Esophagus mucosa (tissue), 1 donor: ENCODE measurements at places on chromosomes 16 and 17. TPM values are rescaled to one million over a fixed set of nuclear protein-coding genes. Genes with fewer than 3 reads are reported as not detected.

SCNN1B gene
- total RNA-seq = 68.1 TPM

SLC4A1 gene
- total RNA-seq = not detected

PDE6G gene
- not detected for total RNA-seq

ZNF385C gene
- 0.44 TPM for total RNA-seq

DNA sequence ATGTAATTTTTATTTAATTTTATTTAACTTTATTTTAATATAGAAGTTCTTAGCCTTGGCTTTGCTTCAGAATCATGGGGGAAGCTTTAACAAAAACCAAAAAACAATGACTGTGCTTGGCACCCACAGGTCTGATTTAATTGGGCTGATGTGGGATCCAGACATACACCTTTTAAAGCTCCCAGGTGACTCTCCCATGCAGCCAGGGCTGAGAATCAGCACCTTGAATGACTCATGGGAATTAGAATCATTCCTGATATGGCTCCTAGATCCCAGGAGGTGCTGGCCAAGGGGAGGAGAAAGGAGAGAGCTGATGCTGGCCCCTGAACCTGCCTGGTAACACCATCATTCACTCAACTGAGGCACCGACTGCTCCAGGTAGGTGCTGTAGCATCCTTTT is 240.7 kb downstream of the PARN start:
- ATAC-seq = peak; percentile 39

- peak; percentile 33 for ATAC-seq
These were observed 6.3 kb downstream of the CCDC102A start for GRCh38 chr16:57530104-57530521.

GRCh38 chr16:65222536-65222935 is 100.7 kb upstream of the CDH11 start:
- no peak for ATAC-seq

DNA sequence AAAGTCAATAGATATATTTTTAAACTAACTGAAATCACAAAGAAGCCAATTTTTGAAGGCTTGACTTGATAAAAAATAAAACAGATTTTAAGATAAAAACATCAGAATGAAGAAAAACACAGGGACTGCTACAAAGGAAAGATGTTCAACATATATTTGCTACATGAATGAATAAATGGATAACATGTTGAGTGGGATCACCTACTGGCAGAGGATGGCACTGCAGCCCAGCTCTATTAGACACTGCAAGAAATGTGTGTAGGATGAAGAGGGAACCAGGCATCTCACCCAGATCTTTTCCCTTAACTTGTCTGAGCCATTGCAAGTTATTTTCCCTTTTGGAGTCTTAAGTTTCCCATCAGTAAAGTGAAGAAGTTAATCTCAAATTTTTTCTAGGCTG is 4.2 kb downstream of the AIPL1 start:
- no peak for ATAC-seq

- ATAC-seq = no peak
These were observed 55.0 kb downstream of the MEAK7 start for GRCh38 chr16:84449156-84450140.

GRCh38 chr17:3049705-3050295 is 13.6 kb downstream of the OR1D5 start:
- no peak for ATAC-seq

DNA sequence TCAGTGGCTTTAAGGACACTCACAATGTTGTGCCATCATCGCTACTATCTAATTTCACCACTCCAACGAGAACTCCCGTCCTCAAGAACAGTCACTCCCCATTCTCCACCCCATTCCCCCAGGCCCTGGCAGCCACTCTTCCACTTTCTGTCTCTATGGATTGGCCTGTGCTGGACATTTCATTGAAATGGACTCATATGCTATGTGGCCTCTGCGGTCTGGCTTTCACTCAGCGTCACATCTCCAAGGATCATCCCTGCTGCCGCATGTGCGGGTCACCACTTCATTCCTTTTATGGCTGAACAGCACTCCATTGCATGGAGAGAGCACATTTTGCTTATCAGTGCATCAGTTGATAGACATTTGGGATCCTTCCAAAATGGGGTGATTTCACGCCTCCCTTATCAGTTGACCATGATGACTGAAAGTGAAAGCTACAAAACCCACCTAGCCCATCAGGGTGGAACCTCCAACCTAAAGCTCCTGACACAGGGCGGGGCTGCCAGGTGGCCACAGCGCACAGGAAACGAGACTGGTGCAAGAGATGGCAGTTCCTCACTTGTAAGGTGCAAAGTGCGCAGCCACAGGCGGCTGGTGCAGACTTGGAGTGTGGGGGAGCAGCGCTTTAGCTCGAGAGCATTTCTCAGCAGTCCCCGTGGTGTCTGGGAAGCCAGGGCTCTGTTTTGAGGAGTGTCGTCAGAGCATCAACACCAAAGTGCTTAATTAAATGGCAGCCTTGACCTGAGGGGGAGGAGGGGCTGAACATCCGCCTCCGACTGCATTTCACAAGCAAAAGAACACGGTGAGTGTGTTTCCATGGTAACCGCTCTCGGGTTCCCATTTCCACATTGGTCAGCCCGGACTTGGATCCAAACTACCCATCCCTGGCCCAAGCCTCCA is 23.8 kb downstream of the COTL1 start:
- ATAC-seq = peak; percentile 68

GRCh38 chr17:332558-333322 is 19.9 kb downstream of the RPH3AL start:
- peak; percentile 50 for ATAC-seq

- no peak for ATAC-seq
These were observed 463.1 kb downstream of the MAF start for GRCh38 chr16:79137426-79137939.

DNA sequence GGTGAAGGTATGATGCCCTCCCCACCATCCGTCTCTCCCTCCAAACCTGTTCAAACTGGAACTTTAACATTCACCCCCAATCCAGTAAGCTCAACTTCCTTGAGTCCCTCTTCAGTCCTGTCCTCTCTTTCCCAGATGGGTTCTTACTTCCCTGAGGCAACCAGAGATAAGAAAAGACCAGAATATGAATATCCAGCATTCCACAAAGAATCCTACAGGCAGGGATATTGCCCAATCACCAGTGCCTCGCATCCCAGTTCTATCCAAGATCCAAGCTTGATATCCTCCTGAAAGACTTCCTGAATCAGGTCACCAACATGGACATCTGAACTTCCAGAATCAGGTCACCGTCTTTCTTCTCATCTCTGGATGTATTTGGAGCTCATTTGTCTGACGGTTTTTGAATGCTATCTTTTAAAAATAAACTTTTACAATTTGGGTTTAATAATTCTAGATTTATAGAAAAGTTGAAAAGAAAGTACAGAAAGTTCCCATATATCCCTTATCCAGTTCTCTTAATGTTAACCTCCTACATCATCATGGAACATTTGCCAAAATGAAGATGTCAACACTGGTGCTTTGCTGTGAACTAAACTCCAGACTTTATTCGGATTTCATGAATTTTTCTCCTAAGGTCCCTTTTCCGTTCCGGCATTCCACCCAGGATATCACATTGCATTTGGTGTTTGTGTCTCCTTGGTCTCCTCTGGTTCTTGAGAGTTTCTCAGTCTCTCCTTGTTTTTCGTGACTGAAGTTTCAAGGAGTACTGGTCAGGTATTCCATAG is 13.7 kb upstream of the COL1A1 start:
- ATAC-seq = no peak

GRCh38 chr16:10616756-10617640 is 36.6 kb upstream of the EMP2 start:
- ATAC-seq = peak; percentile 76

GRCh38 chr16:3073448-3073847 is 8.0 kb downstream of the IL32 start:
- ATAC-seq = no peak

DNA sequence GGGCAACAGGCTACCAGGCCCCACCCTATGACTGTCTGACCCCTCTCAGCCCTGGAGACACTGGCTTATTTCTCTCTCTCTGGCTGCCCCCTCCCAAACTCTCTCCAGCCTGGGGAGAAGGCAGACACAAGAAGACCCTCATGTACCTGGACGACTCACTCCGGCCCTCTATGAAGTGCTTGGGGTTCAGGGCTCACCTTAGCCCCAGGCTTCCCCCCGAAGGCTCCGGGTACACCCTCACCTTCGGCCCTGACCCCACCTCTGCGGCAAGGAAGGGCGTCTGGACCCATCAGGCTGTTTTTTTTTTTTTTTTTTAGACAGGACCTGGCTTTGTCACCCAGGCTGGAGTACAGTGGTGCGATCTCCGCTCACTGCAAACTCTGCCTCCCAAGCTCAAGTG is 906 bp upstream of the CARMIL2 start:
- ATAC-seq = no peak

DNA sequence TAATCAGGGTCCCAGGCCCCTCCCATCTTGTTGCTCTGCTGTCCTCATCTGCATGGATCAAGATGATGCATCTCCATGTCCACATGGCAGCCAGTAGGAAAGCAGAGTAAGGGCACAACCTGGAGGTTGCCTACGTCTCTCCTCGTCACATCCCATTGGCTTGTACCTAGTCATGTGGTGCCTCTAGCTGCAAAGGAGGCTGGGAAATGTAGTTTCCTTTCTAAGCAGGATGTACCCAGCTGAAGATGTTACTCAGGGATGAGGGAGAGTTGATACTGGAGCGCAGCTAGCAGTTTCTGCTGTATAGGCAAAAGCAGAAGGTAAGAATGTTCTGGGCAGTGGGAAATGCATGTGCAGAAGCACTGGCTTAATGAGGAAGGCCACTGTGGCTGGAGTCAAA is 20.8 kb downstream of the ABCC1 start:
- ATAC-seq = peak; percentile 36

DNA sequence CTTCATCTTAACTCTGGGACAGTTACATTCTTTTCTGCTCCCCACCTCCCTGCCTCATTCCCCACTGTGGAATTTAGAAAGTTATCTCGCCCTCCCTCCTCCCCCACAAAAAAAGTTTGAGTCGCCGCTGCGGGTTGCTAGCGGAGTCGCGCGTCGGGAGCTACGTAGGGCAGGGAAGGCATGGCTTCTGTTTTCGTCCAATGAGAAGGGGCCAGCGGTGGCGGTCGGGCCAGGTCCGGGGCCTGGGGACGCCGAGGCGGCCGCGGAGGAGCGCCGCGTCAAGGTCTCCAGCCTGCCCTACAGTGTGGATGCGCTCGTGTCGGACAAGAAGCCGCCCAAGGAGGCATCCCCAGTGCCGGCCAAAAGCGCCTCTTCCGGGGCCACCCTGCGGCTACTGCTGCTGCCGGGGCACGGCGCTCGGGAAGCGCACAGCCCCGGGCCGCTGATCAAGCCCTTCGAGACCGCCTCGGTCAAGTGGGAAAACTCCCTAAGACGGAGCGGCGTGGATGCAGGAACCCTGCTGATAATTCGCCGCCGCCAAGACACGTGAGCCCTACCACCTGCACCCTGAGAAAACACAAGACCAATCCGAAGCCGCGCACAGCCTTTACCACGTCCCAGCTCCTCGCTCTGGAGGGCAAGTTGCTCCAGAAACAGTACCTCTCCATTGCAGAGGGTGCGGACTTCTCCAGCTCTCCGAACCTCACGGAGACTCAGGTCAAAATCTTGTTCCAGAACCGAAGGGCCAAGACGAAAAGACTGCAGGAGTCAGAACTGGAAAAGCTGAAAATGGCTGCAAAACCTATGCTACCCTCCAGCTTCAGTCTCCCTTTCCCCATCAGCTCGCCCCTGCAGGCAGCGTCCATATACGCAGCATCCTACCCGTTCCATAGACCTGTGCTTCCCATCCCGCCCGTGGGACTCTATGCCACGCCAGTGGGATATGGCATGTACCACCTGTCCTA is 8.9 kb downstream of the OR4D1 start:
- ATAC-seq = peak; percentile 37

DNA sequence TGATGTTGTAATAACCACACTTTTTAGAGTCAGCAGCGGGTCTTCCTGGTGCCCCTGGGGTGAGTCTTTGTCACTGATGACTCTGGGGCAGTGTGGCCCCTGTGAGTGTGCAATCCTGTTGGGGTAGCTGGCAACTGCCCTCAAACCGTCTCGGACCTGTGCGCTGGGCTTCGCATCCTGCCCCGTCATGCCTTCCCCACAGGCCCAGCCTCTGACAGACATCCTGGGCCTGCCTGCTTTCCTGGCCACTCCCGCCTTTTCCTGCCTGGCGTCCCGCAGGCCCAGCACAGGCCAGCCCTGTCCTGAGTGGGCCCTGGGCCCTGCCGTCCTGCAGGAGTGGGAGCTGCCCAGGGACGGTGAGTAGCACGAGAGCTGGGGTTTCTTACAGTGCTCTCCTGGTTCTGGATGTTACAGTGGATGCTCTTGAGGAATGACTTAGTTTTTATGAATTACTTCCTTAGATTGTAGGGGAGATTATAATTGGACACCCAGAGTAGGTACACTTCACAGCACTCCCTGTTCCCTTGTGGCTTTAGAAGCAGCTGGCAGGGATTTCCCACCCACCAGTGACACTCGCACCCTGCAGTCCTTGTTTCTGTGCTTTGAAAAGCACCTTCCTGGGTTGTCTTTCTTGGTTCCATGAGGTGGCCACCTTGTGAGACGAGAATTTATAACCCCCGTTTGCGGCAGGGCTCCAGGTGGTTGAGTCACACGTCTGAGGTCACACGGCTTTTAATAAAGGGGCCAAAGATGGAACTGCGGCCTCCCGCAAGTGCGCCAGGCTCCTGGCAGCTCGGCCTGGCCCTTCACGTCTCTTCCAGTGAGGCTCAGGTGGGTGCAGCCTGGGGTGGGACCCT is 50.0 kb upstream of the CAPN15 start:
- peak; percentile 72 for ATAC-seq
